Bronchial epithelial cell (primary cell): ENCODE measurements at places on chromosomes 16 and 17.

GRCh38 chr16:13697013-13697412 is 222.9 kb upstream of the ERCC4 start:
- no peak for DNase-seq

DNA sequence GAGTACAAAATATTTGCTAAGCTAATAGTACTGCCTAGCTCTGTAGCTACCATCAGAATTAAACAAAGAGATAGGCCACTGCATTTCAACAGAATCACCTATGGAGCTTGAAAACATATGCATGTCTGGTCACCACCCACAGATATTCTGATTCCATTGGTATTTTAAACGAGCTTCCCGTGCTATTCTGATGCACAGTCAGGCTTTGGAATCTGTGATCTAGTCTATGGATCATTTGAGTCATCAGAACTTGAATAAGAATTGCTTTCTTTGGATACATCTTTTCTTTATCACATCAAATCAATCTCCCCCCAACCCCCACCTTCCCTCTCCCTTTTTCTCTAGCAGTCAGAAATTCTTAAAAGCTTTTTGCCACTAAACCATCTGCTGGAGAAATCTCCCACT is 124.7 kb downstream of the NPIPB5 start:
- DNase-seq = no peak

DNA sequence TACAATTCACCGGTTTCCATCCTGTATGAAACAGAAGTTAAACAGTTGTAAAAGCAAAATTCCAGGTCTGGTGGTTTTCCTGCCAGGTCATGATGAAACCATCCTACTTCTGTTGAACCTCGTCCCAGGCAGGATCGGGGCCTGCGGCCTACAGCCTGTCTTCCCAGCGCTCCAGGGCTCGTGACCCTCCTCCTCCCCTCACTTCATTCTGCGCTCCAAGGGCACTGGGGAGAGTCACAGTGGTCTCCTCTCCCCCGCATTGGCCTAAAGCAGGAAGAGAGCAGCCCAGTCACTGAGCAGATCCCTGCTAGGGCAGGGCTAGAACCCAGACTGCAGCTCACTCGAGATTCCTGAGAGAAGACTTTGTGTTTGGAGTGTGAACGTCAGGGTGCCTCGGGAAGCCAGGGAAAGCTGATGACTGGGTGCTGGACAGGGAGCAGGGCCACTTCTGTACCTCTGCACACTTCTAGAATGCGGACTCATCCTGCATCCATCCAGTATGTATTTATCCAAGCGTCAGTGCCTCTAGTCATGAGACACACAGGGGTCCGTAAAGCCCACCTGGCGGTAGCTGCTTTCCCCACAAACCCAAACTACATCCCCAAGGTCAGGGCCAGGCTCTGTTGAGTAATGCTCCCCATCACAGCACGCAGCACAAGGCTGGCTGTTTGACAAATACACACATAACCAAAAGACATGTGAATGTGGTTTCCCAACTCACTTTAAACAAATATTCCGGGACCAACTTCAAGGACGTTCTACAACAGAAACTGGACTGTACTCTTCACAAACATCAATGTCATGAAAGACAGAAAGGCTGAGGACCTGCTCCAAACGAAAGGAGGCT is 1.7 kb upstream of the ITGAE start:
- peak; percentile 44 for DNase-seq

DNA sequence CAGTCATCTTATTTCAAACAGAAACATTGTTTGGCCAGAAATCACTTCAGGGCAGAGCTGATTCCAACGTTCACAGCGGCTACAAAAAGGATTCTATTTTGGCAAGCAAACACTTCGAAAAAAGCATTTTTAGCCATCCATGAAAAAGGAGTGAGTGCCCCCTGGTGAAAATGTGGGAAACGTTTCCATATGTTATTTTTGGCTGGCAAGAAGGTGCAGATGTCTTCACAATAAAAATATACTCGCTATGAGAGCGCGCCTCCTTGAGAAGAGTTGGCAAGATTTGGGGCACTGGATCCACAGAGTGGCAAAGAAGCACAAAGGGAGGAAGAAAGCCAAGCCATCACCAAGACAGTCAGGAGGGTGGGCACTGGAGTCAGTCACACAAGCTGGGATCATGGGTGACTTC is 191.1 kb downstream of the CHD9NB start:
- peak; percentile 33 for DNase-seq

- DNase-seq = no peak
Observed at GRCh38 chr16:79081297-79082066, 519.1 kb downstream of the MAF start.

GRCh38 chr17:46794318-46794717 is 24.2 kb downstream of the WNT3 start:
- no peak for DNase-seq

- no peak for DNase-seq
Observed at GRCh38 chr17:7042501-7043181, 1.3 kb downstream of the SLC16A11 start.

GRCh38 chr17:62706598-62707424 is 79.3 kb downstream of the MRC2 start:
- DNase-seq = no peak

DNA sequence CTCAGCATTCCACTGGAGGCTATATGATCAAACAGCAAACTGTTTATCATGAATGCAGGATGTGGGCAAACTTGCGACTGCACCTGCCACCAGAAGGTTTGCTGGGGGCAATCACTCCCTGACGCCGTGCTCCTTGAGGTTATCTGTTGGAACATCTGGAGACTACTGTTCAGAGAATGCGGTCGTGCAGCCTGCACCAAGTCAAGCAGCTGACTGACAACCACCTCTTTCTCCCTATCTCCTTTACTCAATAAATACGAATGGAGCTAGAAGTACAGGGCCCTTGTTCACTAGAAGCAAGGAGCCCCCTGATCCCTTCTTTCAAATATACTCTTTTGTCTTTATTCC is 2101.2 kb downstream of the TP53TG3F start:
- no peak for DNase-seq

DNA sequence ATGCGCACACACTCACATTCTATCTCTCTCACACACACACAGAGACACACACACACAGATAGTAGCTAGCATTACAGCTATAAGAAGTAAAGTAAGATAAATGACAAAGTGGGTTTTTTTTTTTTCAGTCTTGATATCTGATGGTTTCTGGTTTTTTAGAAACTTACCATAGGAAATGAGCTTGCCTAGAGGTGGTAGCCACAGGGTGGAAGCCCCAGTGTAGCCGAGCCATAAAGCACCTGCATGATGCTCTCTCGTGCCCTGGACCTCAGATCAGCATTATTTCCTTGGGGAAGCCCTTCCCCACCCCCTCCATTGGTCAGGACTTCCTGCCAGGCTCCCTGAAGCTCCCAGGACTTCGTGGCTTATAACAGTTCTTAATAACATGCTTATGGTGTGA is 264.3 kb upstream of the C16orf82 start:
- no peak for DNase-seq

DNA sequence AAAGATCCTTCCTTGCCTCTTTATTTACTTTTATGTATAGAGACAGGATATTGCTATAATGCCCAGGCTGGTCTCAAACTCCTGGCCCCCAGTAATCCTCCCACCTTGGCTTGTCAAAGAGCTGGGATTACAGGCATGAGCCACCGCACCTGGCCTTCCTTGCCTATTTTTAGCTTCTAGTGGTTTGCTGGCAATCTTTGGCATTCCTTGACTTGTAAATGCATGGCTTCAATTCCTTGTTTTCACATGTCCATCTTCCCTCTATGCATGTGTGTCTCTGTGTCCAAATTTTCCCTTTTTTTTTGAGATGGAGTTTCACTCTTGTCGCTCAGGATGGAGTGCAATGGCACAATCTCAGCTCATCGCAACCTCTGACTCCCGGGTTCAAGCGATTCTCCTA is 22.5 kb downstream of the HEXIM2 start:
- peak; percentile 37 for DNase-seq

DNA sequence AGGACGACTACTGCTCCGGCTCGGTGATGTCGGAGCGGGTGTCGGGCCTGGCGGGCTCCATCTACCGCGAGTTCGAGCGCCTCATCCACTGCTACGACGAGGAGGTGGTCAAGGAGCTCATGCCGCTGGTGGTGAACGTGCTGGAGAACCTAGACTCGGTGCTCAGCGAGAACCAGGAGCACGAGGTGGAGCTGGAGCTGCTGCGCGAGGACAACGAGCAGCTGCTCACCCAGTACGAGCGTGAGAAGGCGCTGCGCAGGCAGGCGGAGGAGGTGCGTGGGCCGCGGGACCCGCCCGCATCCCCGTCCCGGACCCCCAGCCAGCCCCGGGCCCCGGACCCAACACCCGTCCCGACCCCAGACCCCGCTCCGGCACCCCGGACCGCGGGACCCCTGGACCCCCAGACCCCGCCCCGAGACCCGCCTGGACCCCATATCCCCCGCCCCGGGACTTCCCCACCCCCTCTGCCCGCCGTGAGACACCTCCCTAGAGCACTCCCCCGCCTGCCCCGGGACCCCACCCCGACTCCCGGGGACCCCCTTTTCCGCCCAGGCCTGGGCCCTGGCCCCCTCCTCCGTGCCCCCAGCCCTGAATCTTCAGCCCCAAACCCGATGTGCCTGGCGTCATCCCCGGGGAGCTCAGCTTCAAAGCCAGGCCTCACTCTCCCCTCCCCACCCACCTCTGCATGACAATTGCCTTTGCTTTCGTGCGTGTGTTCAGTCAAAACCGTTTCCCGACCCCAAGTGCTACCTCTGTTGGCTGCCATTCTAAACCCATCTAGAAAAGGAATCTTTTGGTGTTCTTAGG is 594 bp downstream of the MAPK8IP3 start:
- DNase-seq = no peak

DNA sequence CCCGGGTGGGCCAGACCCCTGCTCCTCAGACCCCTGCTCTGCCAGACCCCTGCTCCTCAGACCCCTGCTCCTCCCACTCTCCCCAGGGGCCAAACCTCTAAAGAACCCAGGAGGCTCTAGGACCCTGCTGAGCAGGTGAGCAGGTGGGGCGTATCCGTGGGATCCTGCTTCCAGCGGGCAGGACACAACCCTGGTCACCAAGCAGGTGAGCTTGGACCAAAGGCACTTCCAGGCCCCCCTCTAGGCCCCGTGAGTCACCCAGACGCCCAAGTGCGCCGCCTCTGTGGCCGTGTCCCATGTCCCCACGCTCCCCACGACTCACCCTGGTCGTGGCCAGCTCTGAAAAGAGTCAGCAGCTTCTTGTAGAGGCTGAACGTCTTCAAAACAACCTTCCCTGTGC is 5.0 kb downstream of the CYBC1 start:
- DNase-seq = no peak

- peak; percentile 34 for DNase-seq
Observed at GRCh38 chr16:28549301-28549899, 4.3 kb upstream of the SGF29 start.
